Activated naive CD8-positive, alpha-beta T cell treated with anti-CD3 and anti-CD28 coated beads, Interleukin-2, amount 10 ng/mL, durations not matched to agents 7 days and 5 days (primary cell): ENCODE measurements at places on chromosomes 13 and 19. TPM values are rescaled to one million over a fixed set of nuclear protein-coding genes. Genes with fewer than 3 reads are reported as not detected.
A peak's percentile ranks its signal among the peaks of the same experiment; 100 is the strongest.

GIPR gene
- 18.4 TPM for total RNA-seq

BCL3 gene
- 25.0 TPM for total RNA-seq

PRTN3 gene
- not detected for total RNA-seq

ZNF724 gene
- total RNA-seq = 13.8 TPM

CFD gene
- 4.4 TPM for total RNA-seq

HAUS5 gene
- 50.5 TPM for total RNA-seq

GRCh38 chr13:110772091-110772984, 58.8 kb downstream of the ING1 start:
- DNase-seq = no peak

DNA sequence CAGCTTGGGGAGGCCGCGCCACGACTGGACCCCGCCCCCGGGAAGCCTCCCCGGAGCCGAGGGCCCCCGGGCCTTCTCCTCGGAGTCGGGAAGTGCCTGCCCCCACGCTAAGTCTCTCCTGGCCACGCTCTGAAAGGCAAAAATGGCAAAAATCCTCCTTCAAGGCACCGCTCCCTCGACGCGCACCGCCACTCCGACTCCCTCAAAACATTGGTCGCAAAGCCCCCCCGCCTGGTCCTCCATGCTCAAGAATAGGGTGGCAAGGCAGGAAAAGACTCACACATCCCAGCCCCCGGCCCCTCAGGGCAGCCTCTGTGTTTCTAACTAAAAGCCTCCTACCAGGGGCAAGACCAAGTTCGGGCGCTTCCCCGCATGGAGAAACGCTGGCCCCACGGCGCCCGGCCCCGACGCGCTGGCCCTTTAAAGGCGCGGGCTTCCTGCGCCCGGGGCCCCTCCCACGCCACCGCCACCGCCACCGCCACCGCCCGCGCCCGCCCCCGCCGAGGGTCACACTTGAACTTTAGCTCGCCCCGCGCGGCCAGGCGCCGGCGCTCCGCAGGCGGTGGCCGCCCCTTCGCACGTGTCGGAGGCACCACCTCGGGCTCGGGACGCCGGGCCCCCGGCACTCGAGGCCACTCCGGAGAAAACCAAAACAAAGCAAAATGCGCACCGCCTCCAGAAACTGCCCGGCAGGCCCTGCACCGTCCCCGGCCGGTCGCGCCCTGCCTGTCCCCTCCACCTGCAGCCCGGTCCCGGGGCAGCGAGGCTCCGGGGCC, 1.9 kb downstream of the FOXO1 start:
- DNase-seq = peak; percentile 83

DNA sequence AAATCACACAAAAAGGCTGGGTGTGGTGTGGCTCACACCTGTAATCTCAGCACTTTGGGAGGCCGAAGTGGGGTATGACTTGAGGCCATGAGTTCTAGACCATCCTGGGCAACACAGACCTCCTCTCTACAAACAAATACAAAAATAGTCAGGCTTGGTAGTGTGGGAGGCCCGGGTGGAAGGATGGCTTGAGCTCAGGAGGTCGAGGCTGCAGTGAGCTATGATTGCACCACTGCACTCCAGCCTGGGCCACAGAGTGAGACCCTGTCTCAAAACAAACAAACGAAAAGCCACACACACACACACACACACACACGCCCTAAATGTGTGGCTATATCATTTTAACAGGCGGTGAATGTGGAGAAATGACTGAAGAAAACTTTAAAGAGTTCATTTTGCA, 904 bp upstream of the ZNF557 start:
- DNase-seq = no peak

DNA sequence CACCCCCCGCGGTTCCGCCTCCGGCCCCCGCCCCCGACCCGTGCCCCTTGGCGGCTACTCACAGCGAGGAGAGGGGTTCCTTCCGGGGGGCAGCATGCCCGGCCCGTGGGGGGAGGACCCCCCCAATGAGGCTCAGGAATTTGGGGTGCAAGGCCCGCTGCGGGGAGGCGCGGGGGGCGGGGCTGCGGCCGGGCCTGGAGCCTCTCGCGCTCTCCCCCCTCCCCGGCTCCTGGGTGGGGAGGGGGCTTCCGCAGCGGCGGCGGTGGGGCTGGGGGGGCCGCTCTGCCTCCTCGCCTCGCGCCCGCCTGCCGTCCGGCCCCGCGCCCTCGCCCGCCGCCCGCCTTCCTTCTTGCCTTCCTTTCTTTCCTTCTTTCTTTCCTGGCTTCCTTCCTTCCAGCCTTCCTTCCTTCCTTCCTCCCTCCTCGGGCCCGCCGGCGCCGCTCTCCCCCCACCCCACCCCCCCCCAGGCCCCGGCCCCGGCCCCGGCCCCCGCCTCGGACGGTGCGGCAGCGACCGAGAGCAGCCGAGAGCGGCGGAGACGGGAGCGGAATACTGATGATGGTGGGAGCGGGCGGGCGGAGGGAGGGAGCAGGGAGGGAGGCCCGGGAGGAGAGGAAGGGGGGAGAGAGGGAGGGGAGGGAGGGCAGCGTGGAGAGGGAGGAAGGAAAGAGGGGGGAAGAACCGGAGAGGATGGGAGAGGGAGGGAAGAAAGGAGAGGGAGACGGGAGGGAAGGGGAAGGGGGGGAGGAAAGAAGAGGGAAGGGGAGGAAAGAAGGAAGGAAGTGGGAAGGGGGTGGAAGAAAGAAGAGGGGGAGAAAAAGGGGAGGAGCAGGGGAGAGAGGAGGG, at the start of gene LRRC4B:
LRRC4B (minus strand) TSS at position 554 of the 846 bp plus-strand sequence. CDS start 19,597 bp downstream, outside the sequence.
- DNase-seq = no peak

GRCh38 chr19:13959141-13959961, 7.0 kb downstream of the DCAF15 start:
- no peak for DNase-seq
